ENCODE measurements at places on chromosomes 11 and 22. TPM values are rescaled to one million over a fixed set of nuclear protein-coding genes. Genes with fewer than 3 reads are reported as not detected.
A peak's percentile ranks its signal among the peaks of the same experiment; 100 is the strongest.

DNA sequence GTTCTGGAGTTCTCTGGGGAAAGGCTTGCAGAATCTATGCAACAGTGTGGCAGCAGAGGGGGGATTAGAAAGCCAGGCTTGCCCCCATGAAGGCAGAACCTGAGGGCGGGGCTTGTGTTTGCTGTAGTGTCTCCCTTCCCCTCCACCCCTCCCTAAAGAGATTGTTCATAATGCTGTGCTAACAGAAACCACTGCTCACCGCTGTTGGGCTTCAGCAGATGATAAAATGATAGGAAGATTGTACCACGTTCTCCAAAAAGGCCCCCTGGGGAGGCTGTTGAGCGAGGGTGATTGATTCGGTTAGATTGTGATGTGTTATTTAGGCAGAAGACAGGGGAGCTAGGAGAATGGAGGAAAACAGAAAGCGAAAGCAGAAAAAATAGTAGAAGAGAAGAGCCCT lies 215.2 kb upstream of the NCAM1 start:
- DNase-seq, result no peak

GRCh38 chr11:95515371-95515770 lies 274.2 kb downstream of the FAM76B start:
- no peak for DNase-seq

DNA sequence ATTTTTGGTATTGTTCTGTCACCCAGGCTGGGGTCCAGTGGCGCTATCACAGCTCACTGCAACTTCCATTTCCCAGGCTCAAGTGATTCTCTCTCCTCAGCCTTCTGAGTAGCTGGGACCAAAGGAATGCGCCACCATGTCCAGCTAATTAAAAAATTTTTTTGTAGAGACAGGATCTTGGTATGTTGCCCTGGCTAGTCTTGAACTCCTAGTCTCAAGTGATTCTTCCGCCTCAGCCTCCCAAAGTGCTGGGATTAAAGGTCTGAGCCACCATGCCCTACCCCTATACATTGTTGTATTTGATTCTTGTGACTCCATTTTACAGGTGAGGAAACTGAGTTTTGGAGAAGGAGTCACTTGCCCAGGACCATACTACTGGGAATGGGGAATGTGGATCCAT lies 11.9 kb downstream of the KIAA1671 start:
- DNase-seq, result no peak

GRCh38 chr22:39181778-39182177 lies 29.3 kb upstream of the CBX7 start:
- DNase-seq, result no peak

GRCh38 chr11:71979094-71979493 lies 19.6 kb upstream of the IL18BP start:
- no peak for DNase-seq

- no peak for DNase-seq
Observed at GRCh38 chr11:97136067-97136466, 746.3 kb downstream of the JRKL start.

DNA sequence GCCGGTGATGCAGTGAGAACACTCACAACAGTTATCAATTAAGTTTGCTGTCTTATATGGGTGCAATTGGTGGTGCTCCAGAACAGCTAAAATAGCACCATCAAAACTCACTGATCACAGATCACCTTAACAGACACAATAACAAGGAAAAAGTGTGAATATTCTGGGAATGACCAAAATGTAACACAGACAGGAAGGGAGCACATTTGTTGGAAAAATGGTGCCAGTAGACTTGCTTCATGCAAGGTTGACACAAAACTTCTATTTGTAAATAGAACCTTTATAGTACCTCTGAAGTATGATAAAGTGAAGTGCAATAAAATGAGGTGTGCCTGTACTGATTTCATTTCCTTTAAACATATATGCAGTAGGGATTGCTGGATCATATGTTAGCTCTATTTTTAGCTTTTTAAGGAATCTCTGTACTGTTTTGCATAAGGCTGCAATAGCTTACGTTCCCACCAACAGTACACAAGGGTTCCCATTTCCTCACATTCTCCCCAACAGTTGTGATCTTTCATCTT lies 56.7 kb upstream of the GLYATL1B start:
- no peak for DNase-seq

DNA sequence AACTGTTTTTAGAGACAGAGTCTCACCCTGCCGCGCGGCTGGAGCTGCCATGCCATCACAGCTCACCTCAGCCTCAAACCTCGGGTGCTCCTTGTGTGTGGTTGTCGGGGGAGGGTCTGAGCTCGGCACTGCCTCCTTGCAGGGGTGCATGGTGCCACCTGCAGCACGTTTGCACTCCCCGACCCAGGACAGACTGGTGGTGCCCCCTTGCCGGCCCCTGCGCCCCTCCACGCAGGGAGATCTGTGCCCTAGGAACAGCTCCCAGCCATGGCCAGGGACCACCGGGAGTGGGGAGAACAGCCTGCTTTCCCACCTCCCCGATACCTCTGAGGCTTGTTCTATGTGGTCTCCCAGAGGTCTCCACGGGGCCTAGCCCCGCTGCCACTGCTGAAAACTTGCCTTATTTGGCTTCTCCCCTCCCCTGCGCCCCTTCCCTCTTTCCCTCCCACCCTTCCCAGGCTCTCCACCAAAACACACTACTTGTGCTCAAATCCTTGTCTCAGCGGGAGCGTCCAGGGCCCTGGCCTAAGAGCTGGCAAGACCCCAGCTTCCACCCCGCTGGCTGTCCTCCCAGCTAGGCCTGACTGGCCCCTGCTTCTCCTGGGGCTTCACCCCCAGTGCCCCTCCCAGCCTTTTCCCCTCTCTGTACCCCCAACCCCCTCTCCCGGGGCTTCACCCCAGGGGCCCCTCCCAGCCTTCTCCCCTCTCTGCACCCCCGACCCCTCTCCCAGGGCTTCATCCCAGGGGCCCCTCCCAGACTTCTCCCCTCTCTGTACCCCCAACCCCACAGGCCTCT lies 13.4 kb upstream of the TPCN2 start:
- no peak for DNase-seq

DNA sequence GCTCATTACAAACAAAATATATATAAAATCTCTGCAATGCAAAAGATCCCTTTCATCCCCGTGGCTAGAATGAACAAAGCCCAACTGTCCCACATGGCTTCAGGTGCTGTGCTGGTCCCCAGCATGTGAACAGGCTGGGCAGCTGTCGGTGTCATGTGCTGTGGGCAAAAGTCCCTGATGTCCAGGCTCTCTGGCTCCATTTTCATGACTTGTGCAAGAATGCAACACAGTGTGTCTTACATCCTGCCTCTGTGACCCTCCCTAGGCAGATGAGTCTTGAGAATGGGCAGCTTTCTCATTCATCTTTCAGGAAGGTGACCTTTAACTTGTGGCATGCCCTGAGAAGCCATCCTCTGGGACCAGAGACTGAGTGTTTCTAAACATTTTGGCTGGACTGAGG lies 14.5 kb downstream of the GUCD1 start:
- DNase-seq, result no peak

GRCh38 chr22:45240104-45240809 lies 437 bp downstream of the KIAA0930 start:
- DNase-seq, result peak; percentile 53

- DNase-seq, result peak; percentile 26
Observed at GRCh38 chr22:25076336-25076735, 123.3 kb upstream of the CRYBB3 start.

GRCh38 chr22:34760276-34761008 lies 305.5 kb upstream of the ISX start:
- no peak for DNase-seq

GRCh38 chr11:110971140-110971539 lies 258.9 kb upstream of the ARHGAP20 start:
- DNase-seq, result no peak

DNA sequence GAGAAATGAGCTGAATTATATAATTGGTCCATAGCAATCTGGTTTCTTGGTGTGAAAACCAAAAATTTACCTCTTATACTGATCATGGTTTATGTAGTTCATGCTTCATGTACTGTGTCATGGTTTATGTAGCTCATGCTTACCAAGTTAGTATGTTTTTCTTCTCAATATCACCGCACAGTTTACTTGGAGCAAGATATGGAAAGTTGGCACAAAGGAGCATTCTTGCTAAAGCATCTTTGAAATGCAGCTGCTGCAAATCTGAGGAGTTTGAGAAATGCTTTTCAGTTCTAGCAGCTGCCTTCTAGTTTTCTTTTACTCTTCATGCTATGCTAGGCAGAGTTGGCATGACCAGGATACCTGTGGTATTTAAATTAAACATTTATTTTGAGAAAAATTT lies 4.5 kb downstream of the OR10G7 start:
- DNase-seq, result no peak

- DNase-seq, result no peak
Observed at GRCh38 chr11:57501953-57502352, 13.5 kb downstream of the SLC43A1 start.

DNA sequence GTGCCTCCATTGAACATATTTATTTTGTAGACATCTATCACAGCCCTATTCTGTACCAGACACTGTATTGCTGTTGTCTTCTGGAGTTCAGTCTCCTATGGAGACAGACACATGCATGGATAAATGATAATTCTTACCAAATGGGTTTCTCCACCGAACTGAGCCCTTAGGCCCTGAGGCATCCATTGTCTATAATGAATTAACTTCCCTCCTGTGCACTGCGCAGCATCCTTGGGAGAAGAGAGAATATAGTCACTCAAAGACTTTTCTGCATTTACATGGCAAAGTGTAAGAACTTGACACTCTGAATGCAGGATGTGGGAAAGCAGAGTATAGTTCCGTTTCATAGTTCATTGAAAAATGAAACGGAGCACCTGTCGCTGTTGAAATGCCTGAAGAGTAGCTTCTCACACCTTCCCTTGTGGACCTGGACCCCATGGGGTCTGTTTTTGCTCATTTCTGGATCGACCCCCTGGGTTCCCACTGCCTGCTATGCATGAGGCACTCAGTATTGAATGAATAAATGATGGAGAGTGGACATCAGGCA lies 6.2 kb downstream of the ZNRF3 start:
- DNase-seq, result no peak

GRCh38 chr22:42289671-42290541 lies 19.5 kb upstream of the TCF20 start:
- DNase-seq, result no peak

- peak; percentile 22 for DNase-seq
Observed at GRCh38 chr11:96062134-96062533, 138.2 kb upstream of the MTMR2 start.

DNA sequence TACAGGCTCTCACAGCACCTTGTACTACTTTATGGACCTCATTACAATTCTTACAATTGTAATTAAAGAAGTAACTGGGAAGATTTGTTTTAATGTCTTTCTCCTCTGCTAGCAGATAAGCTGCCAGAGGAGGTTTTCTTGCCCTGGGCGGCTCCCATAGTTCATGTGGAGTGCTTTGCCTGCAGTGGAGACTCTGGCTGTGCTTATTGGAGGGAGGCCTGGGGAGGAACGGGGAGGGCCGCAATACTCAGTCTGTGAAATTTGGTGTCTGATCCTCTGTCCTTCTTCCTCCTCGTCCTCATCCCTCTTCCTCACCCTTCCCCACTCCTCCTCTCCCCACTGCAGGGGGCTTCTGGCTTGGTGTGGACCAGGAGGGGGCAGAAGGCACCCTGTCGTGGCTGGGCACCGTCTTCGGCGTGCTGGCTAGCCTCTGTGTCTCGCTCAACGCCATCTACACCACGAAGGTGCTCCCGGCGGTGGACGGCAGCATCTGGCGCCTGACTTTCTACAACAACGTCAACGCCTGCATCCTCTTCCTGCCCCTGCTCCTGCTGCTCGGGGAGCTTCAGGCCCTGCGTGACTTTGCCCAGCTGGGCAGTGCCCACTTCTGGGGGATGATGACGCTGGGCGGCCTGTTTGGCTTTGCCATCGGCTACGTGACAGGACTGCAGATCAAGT lies 5.6 kb downstream of the SLC35C1 start:
- no peak for DNase-seq

DNA sequence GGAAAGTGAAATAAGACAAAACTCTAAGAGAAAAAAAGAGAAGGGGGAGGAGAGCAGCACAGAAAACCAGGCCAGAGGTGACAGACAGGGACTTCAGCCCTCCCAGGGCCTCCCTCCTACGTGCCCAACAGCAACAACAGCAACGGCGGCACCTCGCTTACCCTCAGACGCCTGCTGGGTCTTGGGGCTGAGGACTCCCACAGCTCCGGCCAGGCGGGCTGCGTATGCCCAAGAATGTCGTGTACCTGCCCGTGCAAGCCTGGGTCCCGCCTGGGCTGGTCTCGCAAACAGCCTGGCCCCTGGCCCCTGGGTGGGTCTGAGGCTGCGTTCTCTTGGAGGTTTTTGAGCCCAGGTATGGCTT lies 30.5 kb downstream of the ARAP1 start:
- peak; percentile 52 for DNase-seq

- no peak for DNase-seq
Observed at GRCh38 chr11:33448461-33449130, 191.4 kb downstream of the HIPK3 start.

GRCh38 chr11:72780296-72781062 lies 13.4 kb downstream of the STARD10 start:
- DNase-seq, result no peak

GRCh38 chr11:13183094-13183825 lies 94.3 kb upstream of the BMAL1 start:
- DNase-seq, result peak; percentile 21

DNA sequence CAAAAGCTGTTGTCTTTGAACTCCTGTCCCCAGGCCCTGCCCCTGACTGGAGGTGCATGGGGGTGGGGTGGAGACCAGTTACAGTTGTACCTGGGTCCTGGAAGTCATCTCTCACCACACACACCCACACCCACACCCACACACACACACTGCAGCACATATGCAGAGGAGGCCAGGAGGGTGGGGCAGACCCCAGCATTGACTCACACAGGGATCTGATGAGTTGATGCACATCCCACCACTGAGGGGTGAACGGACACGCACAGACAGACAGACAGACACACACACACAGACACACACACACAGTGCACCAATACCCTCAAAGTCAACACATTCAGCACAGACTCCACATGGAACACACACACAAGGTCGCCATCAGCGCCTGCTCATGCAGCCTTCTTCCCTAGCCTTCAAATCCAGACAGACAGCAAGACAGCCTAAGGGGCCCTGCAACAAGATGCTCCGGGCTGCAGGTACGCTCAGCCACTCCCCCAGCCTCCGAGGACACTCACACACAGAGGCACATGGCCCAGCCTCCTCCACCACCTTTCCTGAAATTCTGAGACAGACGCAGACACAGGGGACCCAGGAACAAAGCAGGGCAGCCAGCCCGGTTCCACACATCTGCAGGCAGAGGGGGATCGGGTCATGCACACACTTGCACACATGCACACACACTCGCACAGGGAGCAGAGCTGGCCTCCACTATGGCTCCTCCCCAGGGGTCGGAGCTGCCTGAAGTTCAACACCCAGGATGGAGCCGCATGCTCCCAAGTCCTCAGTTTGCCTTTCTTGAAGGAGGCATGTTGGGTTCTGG lies 26.5 kb downstream of the SYT7 start:
- no peak for DNase-seq

Gene LYVE1
- not detected for total RNA-seq

Gene PANX3
- not detected for total RNA-seq

Gene NDUFS8
- total RNA-seq, result 112 TPM

Gene ANO9
- 73.5 TPM for total RNA-seq

Gene CCDC179
- total RNA-seq, result not detected

Gene SLC6A5
- not detected for total RNA-seq

Gene POU2AF2
- not detected for total RNA-seq

Gene APOA5
- not detected for total RNA-seq

Gene NAALAD2
- not detected for total RNA-seq

Gene PAMR1
- total RNA-seq, result not detected

Gene APOL5
- total RNA-seq, result not detected

Gene VWA5A
- total RNA-seq, result 7.0 TPM

Gene CHID1
- total RNA-seq, result 38.2 TPM

Gene MMP13
- not detected for total RNA-seq

Gene ZDHHC24
- total RNA-seq, result 26.0 TPM

Gene DUSP8
- total RNA-seq, result 2.7 TPM

Gene ISX
- not detected for total RNA-seq

Gene BLID
- not detected for total RNA-seq

All from activated CD4-positive, alpha-beta memory T cell treated with anti-CD3 and anti-CD28 coated beads, Interleukin-2, amount 10 ng/mL, durations not matched to agents 7 days and 5 days (primary cell).